ENCODE measurements at places on chromosomes 1 and 21.

DNA sequence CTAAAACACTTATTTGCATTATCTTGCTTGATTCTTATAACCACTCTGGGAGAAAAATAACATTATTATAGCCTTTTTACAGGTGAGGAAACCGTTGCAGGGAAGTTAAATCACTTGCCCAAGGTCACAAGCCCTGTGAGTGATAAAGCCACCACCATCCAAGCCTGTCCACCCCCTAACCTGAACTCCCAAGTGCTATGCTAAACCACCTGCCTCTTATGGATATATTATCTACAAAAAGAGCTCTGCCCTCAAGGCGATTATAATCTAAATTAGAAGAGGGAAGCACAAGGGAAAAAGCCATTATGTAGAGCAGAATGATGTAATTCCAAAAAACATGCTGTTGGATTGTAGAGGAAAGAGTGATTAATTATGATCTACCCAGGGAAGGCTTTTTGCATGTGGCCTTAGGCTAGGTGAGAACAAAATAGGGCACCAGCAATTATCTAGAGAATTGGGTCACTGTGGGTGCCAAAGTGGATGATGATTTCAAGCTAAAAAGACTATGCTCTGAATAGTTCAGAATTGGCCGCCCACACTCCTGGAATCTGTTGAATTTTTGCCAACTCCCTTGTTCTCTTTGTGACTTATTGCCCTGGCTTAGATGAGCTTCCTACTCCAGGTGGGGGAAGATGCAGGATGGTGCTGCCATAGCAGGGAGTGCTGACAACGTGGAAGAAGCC, 205.3 kb downstream of the FGGY start:
- no peak for DNase-seq

DNA sequence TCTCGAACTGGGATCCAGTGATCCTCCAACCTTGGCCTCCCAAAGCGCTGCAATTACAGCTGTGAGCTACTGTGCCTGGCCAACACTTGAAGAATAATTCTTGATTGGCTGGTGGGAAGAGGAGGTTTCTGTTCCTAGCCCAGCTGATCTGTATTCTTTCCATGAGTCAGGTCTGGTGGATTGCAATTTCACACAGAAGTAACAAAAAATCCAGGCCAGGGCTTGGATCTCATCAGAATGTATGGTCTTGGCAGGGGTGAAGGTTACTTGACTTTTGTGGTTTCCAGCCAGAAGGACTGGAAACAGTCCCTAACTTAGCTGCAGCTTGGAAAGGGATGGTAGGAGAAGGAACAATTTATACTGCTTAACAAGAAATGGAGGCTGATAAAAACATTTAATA, 5.1 kb upstream of the HP1BP3 start:
- DNase-seq: peak; percentile 47

DNA sequence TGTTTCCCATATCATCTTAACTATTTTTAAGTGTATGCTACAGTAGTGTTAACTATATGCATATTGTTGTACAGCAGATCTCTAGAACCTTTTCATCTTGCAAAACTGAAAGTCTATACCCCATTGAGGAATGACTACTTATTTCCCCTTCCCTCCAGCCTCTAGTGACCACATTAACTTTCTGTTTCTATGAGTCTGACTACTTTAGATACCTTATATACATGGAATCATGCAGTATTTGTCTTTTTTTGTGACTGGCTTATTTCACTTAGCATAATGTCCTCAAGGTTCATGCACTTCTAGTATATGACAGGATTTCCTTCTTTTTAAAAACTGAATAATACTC, 96.5 kb upstream of the BTG3 start:
- DNase-seq: no peak

DNA sequence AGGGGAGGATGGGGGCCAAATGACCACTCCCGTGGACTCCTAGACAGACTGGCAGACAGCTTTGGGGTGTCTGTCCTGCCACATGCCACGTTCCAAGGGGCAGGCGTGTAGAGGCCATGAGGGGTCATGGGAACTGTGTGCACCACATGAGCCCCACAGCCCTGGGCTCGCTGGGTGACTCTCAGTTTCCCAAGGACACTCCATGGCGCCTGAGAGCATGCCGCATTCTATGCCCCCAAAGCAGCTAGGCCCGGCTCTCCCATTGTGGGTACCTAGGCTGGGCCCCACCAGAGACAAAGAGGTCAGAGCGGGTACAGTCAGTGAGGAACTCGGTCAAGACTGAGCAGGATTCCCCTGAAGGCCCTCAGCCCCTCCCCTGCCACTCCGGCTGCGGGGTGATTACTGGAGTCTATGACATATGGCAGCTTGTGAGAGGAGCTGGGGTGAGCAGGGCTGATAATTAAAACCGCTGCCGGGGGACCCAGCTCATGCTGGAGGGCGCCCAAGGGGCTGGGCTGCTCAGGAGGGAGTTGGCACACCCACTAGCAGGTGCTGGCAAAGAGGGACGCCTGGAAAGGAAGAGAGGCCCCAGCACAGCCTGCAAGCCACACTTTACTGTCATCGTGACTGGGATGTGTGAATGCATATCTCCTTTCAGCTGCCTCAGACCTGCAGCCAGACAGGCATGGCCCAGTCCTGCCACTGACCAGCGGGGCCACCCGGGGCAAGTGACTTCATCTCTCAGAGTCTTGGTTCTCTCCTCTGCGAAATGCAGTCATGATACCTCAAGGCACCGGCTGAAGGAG, 8.4 kb downstream of the LRP8 start:
- no peak for DNase-seq

DNA sequence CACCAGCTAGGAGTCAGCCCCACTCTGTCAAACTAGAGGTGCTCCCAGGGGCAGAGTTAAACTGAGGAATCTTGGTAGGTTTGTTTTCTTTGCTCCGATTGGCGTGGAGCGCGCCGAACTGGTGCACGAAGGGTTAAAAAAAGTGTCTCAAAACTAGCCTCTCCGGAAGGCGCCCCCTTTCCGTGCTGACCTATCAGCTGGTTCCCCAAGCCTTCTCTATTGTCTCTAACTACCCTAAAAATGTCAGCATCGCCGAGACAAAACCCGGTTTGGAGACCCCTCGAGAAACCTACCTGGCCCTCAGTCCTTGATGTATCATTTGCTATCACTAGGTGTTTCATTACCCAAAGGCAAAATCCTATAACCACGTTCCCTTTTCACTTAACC, 2.2 kb downstream of the TGFB2 start:
- no peak for DNase-seq

DNA sequence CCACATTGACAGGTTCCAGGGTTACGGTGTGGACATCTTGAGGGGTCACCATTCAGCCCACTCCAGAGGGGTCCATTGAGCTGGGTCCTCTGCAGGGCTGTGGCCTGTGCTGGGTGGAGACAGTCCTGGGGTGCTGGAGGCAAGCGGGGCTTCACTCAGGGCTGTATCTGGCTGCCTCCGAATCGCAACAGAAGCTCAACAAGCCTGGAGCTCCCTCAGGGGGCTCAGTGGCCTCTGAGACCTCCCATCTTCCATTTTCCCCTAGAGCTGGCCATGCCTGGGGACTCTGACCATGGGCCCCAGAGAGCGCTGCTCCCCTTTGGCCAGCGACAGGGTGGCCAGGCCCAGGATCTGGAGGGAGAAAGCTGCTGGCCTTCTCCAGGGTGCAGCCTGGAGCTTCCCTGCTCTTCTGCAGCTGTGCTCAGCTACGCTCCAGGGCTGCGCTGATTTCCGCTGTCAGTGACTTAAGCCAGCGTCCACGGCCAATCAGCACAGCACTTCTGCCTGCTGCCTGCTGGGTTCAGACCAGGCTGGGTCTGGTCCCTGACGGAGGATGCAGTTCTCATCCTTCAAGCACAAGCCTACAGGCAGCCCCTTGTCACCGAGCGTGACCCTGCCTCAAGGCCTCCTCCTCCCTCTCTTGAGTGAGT, 45.0 kb upstream of the ADARB1 start:
- no peak for DNase-seq

- DNase-seq: no peak
These were observed 211.3 kb downstream of the KCNH1 start for GRCh38 chr1:210922666-210923065.

DNA sequence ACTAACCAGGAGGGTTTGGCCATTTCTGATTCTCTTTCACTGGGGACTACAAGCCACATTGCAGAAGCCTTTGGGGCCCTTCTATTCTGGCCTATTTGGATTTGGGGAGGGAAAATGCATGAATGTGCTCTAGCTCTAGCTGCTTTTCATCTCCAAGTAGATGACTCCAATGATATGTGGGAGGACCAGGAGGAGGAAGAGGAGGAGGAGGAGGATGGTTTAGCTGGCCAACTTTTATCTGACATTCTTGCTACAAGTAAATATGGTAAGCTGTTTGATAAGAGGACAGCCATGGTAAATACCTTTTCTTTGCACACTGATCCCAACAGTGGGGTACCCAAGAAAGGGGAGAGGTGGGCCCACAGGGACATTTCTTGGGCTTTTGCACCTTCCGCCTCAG, 14.0 kb upstream of the SHISA4 start:
- DNase-seq: no peak

GRCh38 chr1:66452162-66452561, 81.8 kb upstream of the SGIP1 start:
- no peak for DNase-seq

- DNase-seq: no peak
These were observed 47.3 kb upstream of the COA6 start for GRCh38 chr1:234325878-234326496.

DNA sequence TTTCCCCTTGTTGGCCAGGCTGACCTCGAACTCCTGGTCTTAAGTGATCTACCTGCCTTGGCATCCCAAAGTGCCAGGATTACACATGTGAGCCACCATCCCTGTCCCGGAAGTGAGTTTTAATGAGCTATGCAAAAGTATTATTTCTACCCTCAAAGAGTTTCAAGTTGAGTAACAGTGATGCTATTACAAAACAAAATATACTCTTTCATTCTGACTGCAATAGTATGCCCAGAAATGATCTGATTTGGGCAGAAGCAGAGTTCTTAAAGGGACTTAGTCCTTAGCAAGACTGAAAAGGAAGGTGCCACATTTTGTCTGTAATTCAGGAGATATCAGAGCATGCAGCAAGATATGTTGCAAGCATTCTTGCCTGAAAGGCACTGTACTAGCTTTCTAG, 375.4 kb downstream of the NUF2 start:
- no peak for DNase-seq

DNA sequence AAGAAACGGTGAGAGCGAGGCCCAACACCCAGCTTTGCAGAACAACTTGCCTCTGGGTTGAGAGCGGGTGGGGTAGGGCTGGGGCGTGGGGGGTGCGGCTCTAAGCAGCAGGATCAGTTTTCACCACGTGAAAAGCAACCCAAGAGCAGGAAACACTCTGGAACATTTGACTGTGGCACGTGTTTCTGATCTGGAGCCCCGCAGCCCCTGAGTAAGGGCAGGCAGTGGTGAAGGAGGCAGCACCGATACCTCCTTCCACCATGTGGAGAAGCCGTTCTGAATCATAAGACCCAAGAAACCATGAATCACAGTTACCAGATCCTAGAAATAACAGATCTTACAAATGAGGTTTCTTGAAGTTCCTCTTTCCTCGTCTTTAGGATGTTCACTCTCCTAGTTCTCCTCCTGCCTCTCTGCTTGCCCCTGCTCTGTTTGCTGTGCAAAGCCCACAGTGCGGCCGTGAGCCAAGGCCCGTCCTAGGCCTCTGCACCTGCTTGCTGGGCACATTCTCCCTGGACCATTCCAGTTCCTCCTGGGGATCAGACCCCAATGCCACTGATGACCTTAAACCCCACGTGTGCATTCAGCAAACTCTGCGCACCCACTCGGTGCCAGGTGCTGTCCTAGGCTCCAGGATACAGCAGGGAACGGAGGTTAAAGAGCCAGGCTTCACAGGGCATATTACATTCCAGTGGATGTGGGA, 31.9 kb downstream of the SLC1A7 start:
- DNase-seq: no peak

Measured in non-pigmented ciliary epithelial cell (primary cell).